Vein endothelial cell (primary cell): ENCODE measurements at places on chromosomes 7 and 10. TPM values are rescaled to one million over a fixed set of nuclear protein-coding genes. Genes with fewer than 3 reads are reported as not detected.

Gene DGKI
- total RNA-seq, result 1.3 and 1.8 TPM in 2 replicates

Gene KCNIP2
- 0.96 and 0.98 TPM in 2 replicates for total RNA-seq

Gene CDHR1
- 0.10 TPM in 1 of 2 replicates, not detected in the other for total RNA-seq

Gene STOX1
- under 0.01 and 0.10 TPM in 2 replicates for total RNA-seq

Gene MCU
- 31.7 and 32.7 TPM in 2 replicates for total RNA-seq
